ENCODE measurements at places on chromosomes 6 and 20. TPM values are rescaled to one million over a fixed set of nuclear protein-coding genes. Genes with fewer than 3 reads are reported as not detected.
A peak's percentile ranks its signal among the peaks of the same experiment; 100 is the strongest.

The NKX2-2 gene
- 1.4 TPM for total RNA-seq

The KIF3B gene
- total RNA-seq: 52.1 TPM

The FAM83D gene
- total RNA-seq: 9.4 TPM

The PREX1 gene
- total RNA-seq: 11.8 TPM

The LTA gene
- 0.36 TPM for total RNA-seq

The OOEP gene
- not detected for total RNA-seq

The KIF25 gene
- 0.22 TPM for total RNA-seq

The PDYN gene
- total RNA-seq: not detected

The NR2E1 gene
- not detected for total RNA-seq

The RIPOR3 gene
- total RNA-seq: 3.9 TPM

The SCAND1 gene
- 92.7 TPM for total RNA-seq

The KIAA0408 gene
- 6.5 TPM for total RNA-seq

The FGD2 gene
- 13.5 TPM for total RNA-seq

DNA sequence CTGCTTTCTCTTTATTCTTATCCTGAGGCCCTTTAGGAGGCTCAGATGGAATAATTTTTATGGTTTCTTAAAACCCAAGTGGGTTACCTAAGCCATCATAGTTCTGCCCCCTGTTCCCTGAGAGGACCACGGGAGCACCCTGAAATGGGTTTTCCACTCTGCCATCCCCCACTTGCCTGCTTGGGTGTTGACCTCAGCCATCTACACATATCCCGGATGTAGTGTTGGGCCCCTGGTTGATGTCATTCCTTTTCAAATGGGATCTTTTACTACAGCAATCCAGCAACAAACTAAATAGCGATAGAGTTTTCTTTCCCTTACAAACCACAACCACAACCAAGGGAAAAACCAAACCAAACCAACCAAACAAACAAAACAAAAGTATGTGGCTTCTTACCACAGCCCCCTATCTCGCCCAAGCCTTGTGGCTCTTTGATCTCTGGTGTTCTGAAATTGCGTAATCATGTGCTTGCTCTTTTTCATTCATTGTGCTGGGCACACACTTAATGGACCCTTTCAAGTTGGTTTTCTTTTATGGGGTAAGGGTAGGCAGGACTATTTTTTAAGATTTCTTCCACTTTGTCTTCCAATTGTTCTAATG is 154.9 kb downstream of the ESR1 start:
- no peak for DNase-seq

- no peak for DNase-seq
These were observed 297.1 kb downstream of the DHX35 start for GRCh38 chr20:39259010-39259803.

- DNase-seq: no peak
These were observed 9.6 kb upstream of the CHRNA4 start for GRCh38 chr20:63370618-63371187.

GRCh38 chr20:3612795-3613572 is 50.2 kb downstream of the GFRA4 start:
- no peak for DNase-seq

DNA sequence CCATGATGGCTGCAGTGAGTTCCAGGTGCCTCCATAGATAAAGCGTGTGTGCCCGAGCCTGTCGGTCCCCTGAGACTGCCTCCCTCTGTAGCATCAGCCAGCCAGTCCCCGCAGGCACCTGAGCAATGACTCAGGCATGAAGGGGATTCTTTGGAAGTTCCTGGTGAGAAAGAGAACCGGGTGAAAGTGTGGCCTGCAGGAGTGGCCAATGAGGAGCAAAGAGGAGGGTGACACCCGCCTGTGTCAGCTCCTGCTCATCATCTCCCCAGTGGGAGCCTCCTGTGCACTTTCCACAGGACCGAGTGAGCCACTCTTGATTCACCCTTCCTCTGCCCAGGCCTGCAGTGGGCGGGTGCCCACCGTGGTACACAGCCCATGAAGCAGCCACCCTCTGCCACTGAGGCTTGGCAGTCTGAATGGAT is 71.2 kb upstream of the PTPN1 start:
- DNase-seq: no peak

GRCh38 chr6:74366634-74367033 is 670.6 kb downstream of the CD109 start:
- DNase-seq: no peak

DNA sequence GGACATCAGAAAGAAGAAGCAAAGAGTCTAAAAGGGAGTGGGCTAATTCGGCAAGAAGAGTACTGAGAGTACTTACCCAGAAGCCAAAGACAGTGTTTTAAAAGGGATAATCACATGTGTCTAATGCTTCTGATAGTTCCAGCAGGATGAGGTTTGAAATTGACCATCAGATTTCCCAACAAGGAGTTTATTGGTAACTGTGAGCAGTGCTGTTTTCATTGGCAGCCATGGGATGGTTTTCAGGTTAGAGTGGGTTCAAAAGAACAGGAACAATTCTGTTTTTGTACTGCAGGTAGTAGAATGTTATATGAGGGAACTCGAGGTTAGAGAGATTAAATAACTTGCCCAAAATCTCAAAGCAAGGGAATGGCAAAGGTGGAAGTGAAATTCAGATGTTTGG is 8.5 kb downstream of the RNF217 start:
- DNase-seq: no peak

DNA sequence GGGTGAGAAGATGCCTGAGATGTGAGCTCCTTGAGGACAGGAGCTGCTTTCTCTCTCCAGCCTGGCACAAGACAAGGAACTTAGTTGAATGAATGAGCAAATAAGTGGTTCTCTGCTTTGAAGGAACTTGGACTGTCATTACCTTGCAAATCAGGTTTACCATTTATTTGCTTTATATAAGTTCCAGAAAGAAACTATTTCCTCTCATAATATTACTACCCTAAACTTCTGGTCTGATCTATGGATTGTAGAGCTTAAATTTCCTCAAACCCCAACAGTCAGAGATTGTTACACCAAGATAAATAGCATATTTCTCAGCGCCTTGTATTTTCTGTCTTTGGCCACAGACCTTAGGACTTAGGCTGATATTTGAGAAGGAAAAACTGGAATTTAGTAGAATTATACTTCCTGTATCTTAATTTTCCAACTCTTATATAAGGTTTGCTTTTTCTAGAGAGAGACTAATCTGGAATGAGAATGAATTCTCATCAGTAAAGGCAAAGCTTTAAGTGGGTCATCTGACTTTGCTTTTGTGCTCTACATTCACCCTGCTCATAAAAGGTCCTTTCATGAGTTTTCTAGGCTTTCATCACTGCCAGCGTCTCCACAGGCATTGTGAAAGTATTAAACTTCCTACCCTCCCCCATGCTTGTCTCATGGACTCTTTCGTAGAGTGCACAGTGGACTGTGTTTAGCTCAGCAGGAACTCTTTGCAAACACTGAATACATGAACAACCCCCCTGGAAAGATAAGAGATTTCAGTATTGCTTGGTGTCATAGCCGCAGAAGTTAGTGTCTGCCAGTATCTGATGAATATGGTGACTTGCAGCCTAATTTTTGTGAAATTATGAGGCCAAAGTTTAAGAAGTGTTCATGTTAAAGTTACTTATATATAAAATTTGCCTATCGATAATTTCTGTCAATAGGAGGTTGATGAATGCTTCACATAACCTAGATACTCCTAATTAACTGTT is 74.0 kb downstream of the PTPRA start:
- no peak for DNase-seq

GRCh38 chr6:32655203-32655710 is 11.2 kb downstream of the HLA-DQB1 start:
- no peak for DNase-seq

- DNase-seq: no peak
These were observed 38.0 kb downstream of the CST8 start for GRCh38 chr20:23528867-23529431.

GRCh38 chr20:19582782-19583181 is 175.3 kb upstream of the RIN2 start:
- no peak for DNase-seq

GRCh38 chr6:90413867-90414266 is 117.2 kb upstream of the BACH2 start:
- DNase-seq: no peak

DNA sequence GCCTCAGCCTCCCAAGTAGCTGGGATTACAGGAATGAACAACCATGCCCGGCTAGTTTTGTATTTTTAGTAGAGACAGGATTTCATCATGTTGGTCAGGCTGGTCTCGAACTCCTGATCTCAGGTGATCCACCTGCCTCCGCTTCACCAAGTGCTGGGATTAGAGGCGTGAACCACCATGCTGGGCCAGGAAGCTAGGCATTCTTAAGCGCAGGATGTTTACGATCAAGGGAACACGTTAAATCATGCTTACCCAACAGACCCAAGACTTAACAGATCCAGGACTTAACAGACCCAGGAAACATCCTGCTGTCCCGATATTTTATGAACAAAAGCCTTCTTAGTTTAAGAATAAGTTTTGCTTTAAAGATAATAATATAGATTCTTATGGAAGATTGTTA is 9.1 kb downstream of the PTGIS start:
- DNase-seq: no peak

DNA sequence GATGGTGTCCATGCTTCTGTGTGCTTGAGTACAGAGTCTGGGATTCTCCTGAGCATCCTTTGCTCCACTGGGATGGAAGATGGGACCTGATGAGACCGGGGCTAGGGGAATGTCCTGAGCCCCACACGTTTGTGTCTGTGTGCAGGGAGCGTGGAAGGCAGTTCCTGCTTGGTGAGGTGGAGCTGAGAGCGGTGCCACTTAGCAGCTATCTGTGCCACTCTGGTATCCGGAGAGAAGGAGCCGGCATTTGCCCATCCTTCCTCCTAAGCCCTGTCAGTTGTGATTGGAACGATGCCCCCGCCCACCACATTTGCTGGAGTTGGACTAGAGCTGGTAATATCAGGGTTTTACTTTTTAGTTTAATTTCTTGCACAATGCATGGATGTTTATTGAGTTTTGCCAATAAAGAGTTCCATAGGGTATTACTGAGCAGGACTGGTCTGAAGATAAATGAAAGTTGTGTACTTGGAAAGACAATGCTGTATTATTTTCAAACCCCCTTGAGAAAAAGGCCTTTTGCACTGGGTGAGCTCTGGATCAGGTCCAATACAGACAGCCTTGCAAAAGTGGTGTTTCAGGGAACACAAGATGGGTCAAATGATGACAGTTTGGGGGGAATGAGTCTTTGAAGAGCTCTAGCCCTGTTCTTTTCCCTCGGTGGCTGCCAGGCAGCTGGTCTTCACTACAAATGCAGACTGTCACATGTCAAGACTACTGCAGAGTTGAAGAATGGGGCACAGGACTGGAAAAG is 130.8 kb downstream of the SYCP2 start:
- no peak for DNase-seq

DNA sequence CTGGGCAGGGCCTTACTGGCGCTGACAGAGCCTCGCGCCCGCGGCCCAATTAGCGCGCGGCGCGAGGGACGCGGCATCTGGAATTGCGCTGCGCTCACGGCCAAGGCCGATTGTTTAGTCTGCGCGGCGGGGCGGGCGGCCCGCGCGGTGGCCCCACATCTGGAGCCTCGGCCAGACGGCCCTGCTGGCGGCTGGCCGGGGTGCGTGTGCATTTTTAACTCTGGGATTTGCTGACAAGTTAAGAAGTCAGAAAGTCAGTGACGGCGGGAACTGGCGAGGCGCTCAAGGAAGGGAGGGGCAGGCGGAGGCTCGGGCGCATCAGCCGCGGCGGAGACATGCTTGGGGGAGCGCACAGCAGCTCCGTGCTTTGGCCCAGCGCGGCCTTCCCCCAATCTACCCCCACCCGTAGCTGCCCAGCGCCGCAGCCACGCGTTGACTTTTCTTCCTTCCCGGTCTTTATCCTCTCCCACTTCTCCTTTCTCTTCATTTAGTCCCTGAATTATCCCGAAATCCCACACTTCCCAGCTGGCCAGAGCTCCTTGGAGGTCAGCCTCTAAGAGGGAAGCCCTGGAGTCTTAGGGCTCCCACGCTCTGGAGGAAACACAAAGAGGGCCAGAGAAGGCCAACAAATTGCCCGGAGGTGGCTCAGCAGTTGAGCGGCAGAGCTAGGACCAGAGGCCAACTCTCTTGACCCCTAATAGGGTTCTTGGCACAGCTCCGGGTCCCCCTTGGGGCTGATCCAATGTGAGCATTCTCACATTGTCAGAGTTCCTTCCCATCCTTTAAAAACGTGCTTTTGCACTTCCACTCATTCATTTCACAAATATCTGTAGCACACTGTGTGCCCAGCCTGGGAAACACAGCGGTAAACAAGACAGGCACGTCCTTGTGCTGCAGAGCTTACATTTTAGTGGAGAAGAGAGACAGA is 40.8 kb upstream of the FOXP4 start:
- DNase-seq: peak; percentile 72

- DNase-seq: no peak
These were observed 70.8 kb downstream of the TNFAIP3 start for GRCh38 chr6:137937834-137938233.

GRCh38 chr6:42326248-42326647 is 108.6 kb upstream of the MRPS10 start:
- no peak for DNase-seq

GRCh38 chr6:94215552-94215951 is 796.2 kb upstream of the EPHA7 start:
- no peak for DNase-seq

- DNase-seq: no peak
These were observed 217.2 kb upstream of the FOXA2 start for GRCh38 chr20:22801528-22801927.

DNA sequence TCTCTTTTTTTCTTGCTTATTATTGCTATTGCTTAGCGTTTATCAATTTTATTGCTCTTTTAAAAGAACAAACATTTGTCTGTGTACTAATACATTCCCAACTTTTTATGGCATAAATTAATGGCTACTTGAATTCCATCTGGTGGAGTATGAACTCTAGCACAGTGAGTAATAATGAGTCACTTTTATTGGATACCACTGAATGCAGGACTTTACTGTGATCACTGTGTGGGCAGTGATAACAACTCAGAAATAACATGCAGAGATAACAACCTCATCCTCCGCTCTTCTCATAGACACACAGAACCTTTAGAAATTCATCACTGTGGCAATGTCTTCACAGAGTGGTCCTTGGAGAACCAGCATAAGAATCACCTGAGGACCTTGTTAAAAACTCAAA is 174.9 kb upstream of the PRND start:
- DNase-seq: no peak

DNA sequence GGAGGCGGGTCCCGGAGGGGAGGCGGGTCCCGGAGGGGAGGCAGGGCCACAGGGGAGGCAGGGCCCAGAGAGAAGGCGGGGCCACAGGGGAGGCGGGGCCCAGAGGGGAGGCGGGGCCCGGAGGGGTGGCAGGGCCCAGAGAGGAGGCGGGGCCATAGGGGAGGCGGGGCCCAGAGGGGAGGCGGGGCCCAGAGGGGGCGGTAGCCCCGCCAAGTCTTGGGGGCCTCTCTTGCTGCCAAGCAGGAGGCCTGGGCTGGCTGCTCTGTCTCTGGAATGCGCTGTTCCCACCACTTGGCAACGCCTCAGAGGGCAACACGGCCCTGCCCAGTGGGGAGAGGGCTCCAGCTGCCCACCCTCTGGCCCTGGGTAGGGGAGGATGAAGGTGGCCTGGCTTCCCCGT is 80.5 kb downstream of the YTHDF1 start:
- no peak for DNase-seq
